ENCODE measurements at places on chromosomes 1 and 21.

DNA sequence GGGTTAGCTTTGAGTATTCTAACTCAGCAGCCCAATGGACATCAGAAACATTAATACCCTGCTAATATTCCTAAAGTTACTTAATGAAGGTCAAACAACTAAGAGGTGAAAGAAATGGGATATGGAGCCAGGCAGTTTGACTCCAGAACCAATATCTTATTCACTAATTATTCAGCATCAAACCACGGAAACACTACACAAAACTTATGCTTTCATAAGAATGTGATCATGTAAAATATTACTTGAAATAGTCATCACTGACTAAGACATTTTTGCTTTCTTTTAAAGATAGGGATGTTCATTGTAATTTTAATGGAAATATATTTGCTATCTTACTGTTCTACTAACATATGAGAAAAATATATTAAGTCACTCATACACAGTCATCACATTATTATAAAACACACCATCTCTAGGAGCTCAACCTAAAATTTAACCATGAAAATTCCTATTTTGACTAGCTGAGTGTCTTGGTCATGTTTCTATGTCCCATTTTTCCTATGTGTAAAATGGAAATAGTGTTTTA lies 240.9 kb downstream of the KCTD3 start:
- DNase-seq: no peak

DNA sequence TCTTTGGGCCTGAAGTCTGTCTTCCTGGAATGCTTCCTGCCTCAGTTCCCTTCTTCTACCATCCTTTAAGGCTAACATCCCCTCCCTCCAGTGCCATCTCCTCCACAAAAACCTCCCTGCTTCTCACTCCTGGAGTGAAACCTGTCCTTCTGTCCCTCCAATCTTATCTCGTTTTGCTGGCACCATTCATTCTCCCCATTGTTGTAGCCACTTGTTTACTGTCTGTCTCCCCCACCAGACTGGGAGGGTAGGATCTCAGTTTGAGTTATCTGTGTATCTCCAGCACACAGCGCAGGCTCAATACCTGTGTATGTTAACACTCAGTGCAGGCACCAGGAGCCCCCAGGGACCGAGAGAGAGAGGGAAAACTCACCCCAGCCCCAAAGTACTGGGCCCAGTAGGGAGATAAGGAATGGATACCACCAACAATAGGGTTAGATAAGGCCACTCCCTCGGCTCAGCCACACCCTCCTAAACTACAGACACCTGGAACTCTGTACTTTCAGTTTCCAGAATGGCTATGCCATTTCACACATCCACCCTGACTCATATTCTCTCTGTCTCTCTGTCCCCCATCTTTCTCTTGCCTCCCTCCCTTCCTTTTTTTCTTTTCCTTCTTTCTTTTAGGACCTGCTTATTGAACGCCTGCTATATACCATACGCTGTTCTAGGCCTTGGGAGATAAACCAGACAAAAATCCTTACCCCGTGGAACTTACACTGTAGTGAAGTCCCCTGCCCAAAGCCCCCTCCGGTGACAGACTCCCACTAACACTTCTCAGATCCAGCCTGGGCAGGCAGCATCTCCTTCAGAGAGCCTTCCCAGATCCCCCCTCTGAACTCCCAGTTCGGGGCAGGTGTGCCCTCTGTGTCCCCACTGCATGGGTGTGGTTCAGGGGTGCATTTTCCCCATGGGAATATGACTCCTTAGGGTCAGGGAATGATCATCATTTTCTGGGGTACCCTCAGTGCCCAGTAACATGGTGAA lies 3.3 kb upstream of the SSBP3 start:
- no peak for DNase-seq

GRCh38 chr21:41585199-41585994 lies 77.4 kb upstream of the TMPRSS2 start:
- DNase-seq: no peak

- no peak for DNase-seq
Measured at GRCh38 chr1:21217812-21218596, 41.3 kb upstream of the EIF4G3 start.

DNA sequence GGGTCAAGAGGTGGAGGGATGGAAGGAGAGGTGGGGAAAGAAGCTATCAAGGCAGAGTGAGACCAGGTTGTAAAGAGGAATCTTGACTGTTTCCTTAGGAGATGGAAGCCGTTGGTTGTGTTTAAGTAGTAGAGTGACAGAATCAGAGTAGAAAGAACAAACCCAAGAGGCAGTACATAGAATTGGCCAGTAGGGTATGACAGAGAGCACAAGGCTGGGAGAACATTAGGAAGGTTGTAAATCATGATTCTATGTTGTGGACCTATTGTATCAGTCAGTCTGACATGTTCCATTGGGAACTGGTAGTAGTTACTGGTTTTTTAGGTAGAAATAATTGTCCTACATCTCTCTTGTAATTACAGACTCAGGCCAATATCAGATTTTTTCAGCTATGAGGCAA lies 486.9 kb upstream of the USP24 start:
- DNase-seq: no peak
